ENCODE measurements at places on chromosomes 7 and 10.

DNA sequence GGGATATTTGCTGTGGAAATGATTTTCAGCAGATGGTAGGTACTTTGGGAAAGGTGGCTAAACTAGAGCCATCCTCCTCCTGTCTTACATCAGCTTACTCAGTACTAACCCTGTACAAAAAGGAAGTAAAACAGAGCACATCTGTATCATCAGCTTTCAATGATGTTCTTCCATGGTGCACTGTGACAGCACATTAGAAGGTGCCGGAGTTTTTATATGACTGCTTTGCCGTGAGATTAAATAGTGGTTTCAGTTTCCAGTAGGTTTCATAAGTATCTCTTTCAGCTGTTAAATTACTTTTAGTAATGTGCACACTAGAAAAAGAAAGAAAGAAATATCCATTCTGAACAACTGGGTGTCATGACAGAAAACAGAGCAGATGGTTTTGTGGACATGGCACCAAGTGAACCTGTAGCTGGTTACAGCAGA, 86.5 kb downstream of the ARID5B start:
- no peak for DNase-seq

- peak; percentile 27 for DNase-seq
These were observed 816 bp upstream of the LRRC4 start for GRCh38 chr7:128031901-128032604.

DNA sequence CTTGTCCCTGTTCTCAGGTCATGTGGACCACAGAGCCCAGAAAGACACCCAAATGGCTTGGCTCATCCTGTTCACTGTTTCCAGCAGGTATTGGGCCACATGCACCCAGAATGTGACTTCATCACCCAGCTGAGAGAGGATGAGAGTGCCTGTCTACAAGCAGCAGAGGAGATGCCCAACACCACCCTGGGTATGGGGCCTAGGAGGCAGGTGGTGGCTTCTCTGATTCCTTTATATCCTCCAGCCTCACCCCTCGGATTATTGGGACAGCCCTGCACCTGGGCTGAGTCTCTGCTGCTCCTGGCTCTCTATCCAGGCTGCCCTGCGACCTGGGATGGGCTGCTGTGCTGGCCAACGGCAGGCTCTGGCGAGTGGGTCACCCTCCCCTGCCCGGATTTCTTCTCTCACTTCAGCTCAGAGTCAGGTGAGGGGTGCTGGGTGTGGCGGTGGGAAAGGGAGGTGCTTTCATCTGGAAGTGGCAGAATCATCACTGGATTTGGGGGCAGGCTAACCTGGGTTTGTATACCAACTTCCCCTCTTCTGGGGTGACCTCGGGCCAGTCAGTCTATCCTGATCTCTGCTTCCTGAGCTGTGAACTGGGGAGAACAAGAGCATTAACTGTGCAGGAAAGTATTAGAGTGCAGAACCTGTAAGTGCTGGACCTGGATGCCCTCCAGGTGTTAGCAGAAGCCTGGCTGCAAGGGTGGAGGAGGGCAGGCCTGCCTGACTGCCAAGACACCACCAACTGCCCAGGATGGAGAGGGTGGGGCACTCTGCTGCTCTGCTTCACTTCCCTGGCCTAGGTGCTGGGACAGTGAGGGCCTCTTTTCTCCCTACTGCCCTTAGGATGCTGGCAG, 5.2 kb downstream of the GHRHR start:
- DNase-seq, result no peak

DNA sequence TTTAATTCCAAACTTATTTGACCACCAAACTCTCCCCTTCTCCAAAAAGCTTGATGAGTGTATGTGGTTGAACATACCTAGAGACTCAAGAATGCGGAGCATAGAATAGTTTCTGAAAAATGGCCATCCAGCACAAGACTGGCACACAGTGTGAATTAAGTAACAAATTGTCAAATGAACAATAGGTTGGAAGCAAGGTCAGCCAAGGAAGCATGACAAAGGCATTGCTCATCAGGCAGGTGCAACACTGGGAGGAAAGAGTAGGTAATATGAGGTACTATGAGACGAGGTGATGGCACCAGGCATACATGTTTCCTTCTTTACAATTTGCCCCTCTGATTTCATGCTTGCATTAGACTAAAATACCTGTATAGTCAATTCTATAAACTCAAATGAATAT, 73.7 kb downstream of the DKK1 start:
- DNase-seq, result no peak

GRCh38 chr10:6313111-6313895, 110.6 kb downstream of the PFKFB3 start:
- no peak for DNase-seq

DNA sequence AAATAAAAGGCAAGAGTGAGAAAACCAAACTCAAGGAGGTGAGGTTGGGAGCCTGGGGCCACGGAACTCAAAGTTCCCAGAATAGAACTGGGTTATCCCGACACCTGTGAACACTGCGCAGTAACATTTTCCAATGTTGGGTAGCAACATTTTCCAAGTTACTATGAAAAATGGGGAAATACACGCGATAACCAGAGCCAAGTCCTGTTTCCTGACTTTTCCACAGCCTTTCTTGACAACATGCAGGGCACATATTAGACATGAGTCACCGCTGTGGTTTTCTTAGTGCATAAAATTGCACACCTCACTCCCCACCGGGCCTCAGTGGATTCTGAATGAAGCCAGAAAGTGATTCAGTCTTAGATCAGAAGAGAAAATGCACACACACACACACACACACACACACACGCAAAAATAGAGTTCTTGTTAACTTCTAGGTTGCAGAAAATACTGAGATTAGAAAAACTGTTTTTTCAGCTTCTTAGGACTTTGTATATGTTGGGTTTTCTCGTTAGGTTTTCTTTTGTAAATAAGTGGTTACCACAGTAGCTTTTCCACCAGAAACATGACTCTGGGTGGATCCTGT, 70.0 kb downstream of the CAMK1D start:
- DNase-seq, result peak; percentile 47

DNA sequence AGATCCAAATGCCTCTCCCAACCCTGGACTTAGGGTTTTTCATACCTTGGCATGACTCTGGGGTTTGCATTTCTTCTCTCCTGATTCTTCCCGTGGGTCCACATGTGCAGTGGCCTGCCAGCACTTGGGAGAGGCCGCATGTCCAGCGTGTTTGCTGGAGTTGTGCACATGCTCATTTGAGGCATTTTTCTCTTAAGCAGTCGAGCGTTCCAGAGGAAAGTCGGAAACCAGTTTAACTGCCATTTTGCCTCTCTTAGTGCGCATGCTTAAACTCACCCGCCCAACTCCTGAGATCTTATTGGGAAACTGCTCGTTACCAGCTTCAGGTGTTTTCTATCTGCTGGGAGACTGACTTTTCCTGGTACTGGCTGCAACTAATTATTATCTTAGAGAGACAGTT, 888.4 kb upstream of the PHF14 start:
- no peak for DNase-seq

GRCh38 chr10:124719213-124719851, 24.8 kb downstream of the FAM53B start:
- DNase-seq, result peak; percentile 67

- peak; percentile 23 for DNase-seq
These were observed 638 bp downstream of the IQCE start for GRCh38 chr7:2559283-2559950.

- DNase-seq, result no peak
These were observed 9.8 kb downstream of the CEP41 start for GRCh38 chr7:130430841-130431666.

DNA sequence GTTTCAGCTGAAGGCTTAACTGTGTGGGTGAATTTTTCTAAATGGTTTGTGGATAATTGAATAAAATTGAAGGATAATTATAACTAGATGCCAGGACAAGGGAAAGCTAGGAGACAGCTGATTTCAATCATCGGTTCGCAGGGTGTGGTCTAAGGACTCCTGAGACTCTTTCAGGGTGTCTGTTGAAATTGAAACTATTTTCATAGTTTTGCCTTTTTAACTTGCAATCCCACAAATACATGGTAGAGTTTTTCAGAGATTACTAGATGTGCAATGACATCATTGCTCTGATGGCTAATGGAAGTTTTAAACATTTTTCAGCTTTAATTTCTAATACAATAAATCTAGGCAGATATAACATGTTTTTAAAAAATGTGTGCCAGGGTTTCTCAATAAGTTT, 18.5 kb downstream of the TRUB1 start:
- no peak for DNase-seq

DNA sequence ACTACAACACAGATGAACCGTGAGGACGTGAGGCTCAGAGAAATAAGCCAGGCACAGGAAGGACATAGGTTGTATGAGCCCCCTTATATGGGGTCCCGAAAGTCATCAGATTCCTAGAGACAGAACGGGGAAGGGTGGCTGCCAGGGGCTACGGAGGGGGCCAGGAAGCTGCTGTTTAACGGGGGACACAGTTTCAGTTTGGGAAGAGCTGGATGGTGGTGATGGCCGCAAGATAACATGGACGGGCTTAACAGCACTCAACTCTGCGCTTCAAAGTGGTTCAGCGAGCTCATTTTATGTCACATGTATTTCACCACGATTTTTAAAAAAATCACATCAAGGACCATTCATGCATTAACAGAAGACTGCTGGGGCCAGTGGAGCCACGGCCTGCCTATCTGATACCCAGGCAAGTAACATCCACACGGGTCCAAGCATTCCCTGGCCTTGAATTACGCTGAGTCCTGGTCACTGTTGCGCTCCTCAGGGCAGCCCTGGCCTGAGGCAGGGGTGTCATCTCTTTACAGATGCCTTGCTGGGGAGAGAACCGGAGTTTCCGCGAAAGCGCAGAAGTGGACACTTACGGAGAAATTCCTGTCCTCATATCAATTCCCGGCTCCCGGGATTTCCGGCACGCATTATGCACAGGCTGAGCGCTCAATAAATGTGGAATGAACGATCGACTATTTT, 1.5 kb downstream of the CARD11 start:
- DNase-seq, result no peak

DNA sequence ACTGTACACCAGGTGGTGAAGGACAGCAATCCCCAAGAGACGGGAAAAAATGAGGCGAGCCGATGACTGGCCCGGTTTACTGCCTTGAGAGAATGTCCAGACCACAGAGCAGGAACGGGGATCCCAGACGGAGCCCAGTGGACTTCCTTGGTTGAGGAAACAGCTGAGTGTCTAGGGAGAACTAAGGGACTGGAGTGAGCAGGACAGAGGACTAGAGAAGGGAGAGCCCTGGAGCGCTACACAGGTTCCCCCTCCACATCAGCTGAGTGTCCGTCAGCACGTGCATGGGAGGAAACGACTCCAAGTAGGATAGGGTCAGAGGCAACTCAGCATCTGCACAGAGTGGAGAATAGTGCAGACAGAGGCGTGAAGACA, 7.1 kb upstream of the WDR86 start:
- no peak for DNase-seq

GRCh38 chr7:133044722-133045473, 37.0 kb downstream of the CHCHD3 start:
- DNase-seq, result no peak

GRCh38 chr10:77027576-77027975, 610.0 kb downstream of the KCNMA1 start:
- no peak for DNase-seq

- no peak for DNase-seq
These were observed 13.6 kb upstream of the NDUFA5 start for GRCh38 chr7:123571187-123571586.

DNA sequence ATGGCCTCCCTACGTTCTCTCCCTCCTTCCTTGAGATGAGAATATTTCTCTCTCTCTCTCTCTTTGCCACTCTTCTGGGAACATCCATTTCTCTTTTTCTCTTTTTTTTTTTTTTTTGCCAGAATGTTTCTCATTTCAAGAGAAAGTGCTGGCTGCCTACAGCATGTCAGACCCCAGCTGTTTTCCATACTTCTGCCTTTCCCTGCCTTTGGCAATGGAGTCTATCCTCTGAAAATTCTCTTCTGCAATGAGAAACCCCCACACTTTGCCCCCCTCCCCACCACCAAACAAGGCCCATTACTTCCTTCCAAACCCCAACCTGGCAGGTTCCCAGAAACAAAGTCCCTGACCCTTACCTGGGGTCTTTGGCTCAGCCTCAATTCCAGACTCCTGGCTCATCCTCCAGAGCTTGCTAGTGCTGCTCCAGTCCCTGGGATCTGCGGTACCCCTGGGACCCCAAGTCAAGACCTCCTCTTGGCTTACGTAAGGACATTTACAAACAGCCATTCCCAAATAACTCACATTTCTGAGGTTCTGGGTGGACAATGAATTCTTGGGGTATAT, 17.4 kb upstream of the CCL26 start:
- DNase-seq, result no peak

- no peak for DNase-seq
These were observed 32.7 kb upstream of the PRSS1 start for GRCh38 chr7:142716596-142716995.

- no peak for DNase-seq
These were observed 45.5 kb upstream of the MGMT start for GRCh38 chr10:129421399-129422010.

DNA sequence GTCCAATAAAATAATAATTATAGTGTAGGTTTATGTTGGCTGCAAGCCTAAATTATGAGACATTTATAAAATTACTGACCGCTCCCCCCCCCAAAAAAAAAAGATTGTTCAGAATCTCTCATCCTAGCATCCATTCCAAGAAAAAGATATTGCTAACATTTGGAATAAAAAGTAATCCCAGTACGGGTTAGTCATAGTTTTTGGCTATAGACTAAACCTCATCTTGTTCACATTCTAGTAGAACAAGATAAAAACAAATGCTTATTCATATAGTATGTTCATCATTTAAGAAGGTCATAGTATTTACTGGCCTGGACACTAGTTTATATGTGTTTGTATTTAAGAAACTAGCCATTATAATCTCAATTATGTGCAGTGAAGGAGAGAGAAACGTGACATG, 44.0 kb downstream of the ADK start:
- no peak for DNase-seq

DNA sequence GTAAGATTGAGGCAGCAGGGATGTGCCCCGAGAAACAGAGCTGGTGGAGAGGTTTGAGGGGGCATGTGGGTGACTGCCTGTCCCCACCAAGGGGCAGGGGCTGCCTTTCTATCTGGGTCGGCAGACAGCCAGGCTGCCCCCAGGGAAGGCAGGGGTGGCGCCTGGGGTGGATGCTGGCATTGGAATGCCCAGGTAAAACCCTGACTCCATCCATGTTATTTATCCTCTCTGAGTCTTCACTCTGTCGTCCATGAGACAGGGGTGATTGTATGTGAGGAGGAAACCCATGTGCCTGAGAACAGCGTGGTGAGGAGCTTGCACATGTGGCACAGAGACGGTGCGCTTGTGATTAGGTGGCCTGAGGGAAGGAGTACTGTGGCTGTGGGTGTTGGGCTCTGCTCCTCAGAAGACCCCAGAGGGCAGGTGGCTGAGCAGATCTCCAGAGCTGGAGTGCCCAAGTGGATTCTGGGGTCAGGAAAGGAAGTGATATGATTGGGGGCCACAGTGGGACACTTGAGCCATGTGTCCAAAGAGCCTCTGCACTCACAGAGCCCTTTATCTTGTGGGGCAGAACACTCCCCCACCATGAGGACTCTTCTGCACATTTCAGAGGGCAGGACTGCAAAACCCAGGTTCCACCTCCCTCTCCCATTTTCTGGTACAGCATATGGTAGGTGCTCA, 100.4 kb upstream of the RET start:
- no peak for DNase-seq
